ENCODE measurements at places on chromosomes 2 and 18. TPM values are rescaled to one million over a fixed set of nuclear protein-coding genes. Genes with fewer than 3 reads are reported as not detected.

CENPO gene
- total RNA-seq: 17.8 TPM

DNA sequence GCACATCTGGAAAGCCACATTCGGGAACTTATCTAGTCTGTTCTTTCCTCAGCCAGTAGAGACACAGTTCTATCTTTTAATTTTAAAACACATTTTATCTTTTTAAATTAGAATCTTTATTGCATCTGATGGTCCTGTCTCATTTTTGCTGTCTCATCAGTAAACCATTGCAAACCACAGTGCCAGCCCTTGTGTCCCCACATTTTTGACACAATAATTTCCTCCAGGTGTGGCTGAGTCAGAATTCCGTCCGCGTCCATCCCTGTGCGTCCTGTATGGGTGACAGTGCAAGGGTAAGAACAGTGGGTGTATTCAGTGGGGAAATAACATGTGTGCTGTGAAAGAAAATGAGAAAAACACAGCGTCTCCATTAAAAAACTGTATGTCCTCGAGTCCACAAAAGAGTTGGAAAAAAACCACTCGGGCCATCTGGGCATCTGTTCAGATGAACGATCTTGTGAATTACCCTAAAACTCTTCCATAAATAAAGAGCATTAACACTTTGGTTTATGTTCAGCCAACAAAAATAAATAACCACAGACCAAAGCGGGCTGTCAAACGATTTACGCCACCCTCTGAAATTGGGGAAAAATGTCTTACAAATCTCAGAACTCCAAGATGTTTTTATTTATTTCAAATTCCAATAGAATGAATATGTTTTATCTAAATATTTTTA, 137.3 kb downstream of the ZNF516 start:
- peaks cover 57% of the 10 kb centered on the region for H3K36me3 ChIP-seq
- peaks cover 2% of the 10 kb centered on the region for H3K27me3 ChIP-seq
- H3K4me1 ChIP-seq: peaks cover 44% of the 10 kb centered on the region
- H3K27ac ChIP-seq: no peak overlapping the region

DNA sequence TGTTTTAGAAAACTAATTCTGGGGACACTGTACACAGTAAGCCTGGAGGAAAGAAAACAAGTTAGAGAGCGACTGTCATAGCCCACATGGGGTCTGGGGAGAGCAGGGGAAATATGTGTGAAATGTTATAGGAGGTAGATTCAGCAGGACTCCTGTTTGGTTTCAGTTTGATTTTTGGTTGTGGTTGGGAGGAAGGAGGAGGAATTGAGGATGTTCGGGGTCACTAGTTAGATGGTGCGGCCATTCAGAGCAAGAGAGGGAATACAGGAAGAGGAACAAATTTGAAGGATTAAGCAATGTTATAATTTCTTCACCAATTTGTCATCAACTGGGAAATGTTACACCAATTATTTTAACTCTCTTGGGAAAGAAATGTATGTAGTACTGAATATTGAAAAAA, 25.1 kb downstream of the TTC39C start:
- H3K27ac ChIP-seq: no peak overlapping the region
- H3K4me1 ChIP-seq: no peaks in the 10 kb centered on the region
- H3K27me3 ChIP-seq: no peaks in the 10 kb centered on the region
- no peak for DNase-seq
- H3K4me3 ChIP-seq: no peak overlapping the region
- H3K36me3 ChIP-seq: no peaks in the 10 kb centered on the region

- no peaks in the 10 kb centered on the region for H3K36me3 ChIP-seq
- no peaks in the 10 kb centered on the region for H3K27me3 ChIP-seq
- no peak overlapping the region for H3K27ac ChIP-seq
- DNase-seq: no peak
- no peaks in the 10 kb centered on the region for H3K4me1 ChIP-seq
- H3K4me3 ChIP-seq: no peak overlapping the region
Measured at GRCh38 chr18:30970196-30970816, 72.2 kb downstream of the DSC3 start.

- H3K4me3 ChIP-seq: no peak overlapping the region
- H3K36me3 ChIP-seq: no peaks in the 10 kb centered on the region
- no peak overlapping the region for H3K27ac ChIP-seq
- peaks cover 74% of the 10 kb centered on the region for H3K27me3 ChIP-seq
Measured at GRCh38 chr2:242029422-242030225, 160.1 kb downstream of the RTP5 start.

DNA sequence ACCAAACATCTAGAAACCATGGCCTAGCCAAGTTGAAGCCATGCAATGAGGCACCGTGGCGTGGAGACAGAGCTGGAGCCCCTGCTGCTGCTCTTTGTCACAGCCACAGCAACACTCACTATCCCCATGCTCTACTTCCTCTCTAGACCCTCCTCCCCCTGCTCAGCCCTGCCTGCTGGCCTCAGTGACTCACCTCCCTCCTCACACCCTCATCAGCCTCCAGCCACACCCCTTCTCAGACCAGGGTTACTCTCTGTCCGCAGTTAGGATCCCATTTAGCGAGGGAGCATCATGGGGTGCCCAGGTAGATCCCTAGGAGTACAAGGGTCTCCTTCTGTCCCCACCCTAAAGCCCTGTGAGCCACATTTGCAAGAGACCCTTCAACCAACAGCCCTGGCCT, 25.4 kb upstream of the SOX11 start:
- no peak overlapping the region for H3K4me3 ChIP-seq
- H3K27ac ChIP-seq: no peak overlapping the region
- H3K36me3 ChIP-seq: peaks cover 5% of the 10 kb centered on the region

DNA sequence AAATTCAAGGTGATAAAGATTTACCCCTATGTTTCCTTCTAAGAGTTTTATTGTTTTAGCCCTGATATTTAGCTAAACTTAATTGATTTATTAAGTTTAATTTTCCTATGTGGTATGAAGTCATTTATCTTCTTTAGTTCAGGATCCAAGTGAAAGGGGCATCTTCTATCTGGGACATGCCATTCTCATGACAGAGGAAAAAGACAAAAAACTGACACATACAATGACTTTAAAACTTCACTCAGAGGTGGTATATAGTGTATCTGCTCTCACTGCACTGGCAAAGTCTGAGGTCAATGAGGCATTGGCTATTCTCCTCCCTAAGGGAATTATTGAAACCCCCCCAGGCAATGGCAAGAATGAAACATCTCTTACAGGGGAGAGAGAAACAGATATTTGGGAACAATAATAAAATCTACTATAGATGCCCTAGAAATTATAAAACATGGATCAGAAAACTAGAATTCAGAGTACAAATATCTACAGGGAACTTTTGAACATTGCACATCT, 237.4 kb downstream of the MYCN start:
- H3K4me3 ChIP-seq: no peak overlapping the region
- DNase-seq: no peak
- peaks cover 4% of the 10 kb centered on the region for H3K36me3 ChIP-seq
- H3K4me1 ChIP-seq: no peaks in the 10 kb centered on the region
- no peaks in the 10 kb centered on the region for H3K27me3 ChIP-seq
- no peak overlapping the region for H3K27ac ChIP-seq

GRCh38 chr2:186518945-186519344, 32.9 kb downstream of the ZC3H15 start:
- H3K4me3 ChIP-seq: no peak overlapping the region
- no peaks in the 10 kb centered on the region for H3K27me3 ChIP-seq
- peaks cover 14% of the 10 kb centered on the region for H3K36me3 ChIP-seq

DNA sequence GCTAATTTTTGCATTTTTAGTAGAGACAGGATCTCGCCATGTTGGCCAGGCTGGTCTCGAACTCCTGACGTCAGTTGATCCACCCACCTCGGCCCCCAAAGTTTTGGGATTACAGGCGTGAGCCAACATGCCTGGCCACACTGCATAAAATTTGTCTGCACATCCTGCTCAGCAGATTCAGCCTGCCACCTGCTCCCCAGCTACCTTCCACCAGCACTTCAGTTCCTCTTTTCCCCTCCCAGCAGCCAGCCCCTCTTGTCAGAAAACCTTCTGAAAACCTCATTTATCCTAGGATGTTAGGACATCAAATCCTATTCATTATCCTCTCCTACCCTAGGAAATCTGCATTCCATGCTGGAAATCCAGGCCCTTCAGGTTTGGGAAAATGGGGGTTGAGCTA, 99.4 kb upstream of the STPG4 start:
- DNase-seq: no peak
- no peak overlapping the region for H3K27ac ChIP-seq
- H3K27me3 ChIP-seq: peaks cover 4% of the 10 kb centered on the region
- H3K4me1 ChIP-seq: peaks cover 30% of the 10 kb centered on the region
- no peak overlapping the region for H3K4me3 ChIP-seq

Measured in HFFc6 (cell line).